ENCODE measurements at places on chromosomes 11 and 22.

DNA sequence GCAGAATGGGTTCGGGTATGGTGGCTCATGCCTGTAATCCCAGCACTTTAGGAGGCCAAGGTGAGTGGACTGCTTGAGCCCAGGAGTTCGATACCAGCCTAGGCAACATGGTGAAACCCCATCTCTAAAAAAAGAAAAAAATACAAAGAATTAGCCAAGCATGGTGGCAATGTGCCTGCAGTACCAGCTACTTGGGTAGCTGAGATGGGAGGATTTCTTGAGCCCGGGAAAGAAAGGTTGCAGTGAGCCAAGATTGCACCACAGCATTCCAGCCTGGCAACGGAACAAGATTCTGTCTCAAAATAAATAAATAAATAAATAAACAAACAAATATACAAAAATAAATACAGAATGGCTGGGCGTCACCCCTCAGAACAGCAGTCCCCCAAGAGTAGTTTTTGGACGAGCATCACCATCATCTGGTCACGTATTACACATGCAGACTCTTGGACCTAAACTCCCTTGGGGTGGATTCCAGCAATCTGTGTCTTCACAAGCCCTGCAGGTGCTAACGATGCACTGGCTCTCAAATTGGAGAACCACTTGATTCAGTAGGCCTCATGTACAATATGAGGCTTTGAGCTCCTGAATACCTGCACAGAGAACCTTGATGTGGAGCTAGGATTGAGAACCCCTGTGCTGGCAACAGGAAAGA is 33.5 kb downstream of the CLMP start:
- DNase-seq, result no peak

- DNase-seq, result no peak
Observed at GRCh38 chr11:128615612-128616011, 28.3 kb upstream of the ETS1 start.

GRCh38 chr11:73381589-73381988 is 5.4 kb downstream of the RELT start:
- no peak for DNase-seq

GRCh38 chr11:72102162-72102561 is 935 bp downstream of the LAMTOR1 start:
- no peak for DNase-seq

GRCh38 chr11:15976433-15977045 is 379.8 kb downstream of the SOX6 start:
- DNase-seq, result no peak

DNA sequence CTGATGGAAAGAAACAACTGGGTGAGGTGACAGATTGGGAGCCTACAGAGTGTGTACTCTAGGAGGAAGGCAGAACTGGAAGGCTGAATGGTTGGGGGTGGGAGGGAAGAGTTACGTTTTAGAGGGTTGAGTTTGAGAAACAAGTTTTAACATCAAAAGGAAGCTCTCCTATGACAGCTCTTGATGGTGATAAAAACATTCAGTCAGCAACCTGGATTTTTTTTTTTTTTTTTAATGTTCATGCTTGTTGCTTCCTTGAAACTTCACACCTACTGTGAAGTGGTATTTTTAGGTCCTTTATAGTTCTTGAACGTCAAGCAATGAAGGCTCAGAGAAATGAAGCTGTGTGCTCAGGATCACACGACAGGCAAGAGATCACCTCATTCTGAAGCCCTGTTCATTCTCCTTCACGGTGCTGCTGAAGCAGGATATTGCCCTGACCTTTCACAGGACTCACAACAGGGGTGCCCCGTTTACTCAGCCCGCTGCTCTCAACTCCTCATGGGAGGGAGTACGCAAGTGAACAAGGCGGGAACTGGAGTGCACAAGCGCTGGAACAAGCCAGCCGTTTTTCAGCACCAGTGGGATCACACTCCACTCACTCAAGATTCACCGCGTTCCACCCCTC is 1.6 kb upstream of the TMEM109 start:
- no peak for DNase-seq

GRCh38 chr11:33994937-33995336 is 56.6 kb upstream of the CAPRIN1 start:
- no peak for DNase-seq

DNA sequence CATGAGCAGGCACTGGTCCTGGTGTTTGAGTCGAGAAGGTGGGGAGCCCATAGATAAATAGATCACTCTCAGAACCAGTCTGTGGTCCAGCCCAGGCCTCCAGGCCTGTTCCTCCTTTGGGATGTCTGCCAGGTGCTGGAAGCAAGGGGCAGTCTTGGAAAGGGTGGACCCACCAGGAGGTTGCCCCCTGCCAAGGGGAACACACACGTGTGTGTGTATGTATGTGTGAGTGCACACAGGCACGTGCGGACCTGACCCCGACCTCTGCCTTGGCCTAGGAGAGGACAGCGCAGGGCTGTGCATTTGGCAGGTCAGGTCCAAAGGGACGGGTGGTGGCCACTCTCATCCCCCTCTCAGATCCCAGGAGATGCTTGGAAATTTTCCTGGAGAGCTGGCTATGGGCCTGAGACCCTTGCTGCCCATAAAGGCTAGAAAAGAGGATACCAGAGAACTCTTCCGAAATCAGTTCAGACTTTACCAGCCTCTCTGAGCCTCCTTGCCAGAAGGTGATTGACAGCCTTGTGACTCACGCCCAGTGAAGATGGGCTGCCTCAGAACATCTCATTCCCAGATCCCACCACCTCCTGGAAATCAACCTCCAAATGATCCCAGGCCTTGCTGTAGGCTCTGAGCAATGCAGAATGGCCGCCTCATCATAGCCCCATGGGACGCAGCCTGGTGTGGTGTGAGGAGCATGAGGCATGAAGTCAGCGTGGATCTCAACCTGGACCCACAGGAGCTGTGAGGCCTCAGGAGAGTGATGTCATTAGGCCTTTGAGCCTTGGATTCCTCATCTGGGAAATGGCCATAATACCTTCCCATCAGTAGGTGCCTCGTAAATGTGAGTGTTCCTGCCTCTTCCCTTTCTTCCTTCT is 24.0 kb upstream of the CREB3L1 start:
- DNase-seq, result no peak

- no peak for DNase-seq
Observed at GRCh38 chr11:63551091-63551888, 11.9 kb downstream of the PLAAT2 start.

GRCh38 chr11:46216765-46217089 is 60.7 kb upstream of the CREB3L1 start:
- no peak for DNase-seq

Data from Ammon's horn (tissue), 1 donor.